ENCODE measurements at places on chromosomes 16 and 17.

- DNase-seq: no peak
These were observed 54.8 kb downstream of the PSMD12 start for GRCh38 chr17:67311575-67311974.

- DNase-seq: no peak
These were observed 722.3 kb downstream of the CDH8 start for GRCh38 chr16:61313931-61314330.

DNA sequence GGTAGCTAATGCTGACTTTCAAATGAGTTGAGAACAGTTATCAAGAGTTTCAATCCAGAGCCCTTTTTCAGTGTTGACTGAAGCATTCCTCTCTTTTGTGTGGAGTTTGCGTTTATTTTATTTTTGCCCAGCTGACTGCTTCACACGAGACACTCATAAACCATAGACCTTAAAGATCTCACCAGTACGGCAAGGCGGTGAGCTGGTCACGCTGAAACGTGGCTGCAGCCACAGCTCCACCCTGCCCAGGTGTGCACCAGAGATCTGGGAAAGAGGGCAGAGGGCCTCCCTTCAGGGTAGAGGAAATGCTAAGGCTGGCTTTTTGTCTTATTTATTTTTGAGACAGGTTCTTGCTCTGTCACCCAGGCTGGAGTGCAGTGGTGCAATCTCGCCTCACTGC is 112.2 kb downstream of the AATF start:
- DNase-seq: no peak

DNA sequence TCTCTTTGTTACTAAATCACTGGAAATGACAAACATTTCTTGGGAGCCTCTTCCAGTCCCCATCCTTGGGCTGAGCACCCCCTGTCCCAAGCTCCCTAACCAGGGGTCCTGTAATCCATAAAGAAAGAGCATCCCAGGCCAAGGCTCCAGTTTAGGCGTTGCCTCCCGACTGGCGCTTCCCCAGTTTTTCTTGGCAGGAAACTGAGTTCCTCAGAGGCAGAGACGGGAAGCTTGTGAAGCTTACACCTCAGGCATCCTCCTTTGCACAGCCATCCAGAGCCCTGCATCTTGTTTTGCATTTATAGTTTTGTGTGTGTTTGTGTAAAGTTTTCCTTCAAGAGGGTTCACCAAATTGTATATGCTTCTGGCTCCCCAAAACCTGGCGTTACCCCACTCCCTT is 7.1 kb downstream of the COPZ2 start:
- no peak for DNase-seq

DNA sequence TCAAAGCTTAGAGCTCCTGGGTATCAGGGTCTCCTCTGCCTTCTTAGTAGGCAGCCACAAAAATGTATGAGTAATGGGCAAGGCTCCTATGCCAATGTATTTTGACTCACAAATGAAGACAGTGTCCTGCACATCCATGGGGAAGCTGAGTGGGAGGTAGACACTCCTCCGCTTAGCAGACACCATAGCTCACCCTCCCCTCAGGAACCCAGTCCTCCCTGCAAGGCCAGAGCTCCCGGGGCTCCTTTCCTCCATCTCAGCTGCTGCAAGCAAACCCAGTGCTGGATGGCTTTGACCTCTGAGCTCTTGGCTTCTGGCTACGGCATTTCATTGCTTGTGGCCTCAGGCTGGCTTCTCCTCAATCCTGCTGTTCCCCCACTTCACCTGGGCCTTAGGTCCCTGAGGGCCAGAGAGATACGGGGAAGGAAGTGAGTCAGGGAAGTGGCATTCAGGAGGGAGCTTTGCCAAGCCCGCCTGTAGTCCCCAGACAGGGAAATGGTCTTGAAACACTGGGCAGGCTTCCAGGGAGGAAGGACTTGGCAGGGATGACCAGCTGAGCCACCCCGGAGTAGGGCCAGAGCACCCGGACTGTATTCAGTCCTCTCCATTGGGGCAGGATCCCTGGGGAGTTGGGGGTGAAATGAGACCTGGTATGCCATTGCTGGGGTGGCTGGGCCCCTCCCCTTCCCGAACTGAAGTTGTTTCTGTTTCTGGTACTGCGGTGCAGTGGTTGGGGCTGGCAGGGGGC is 4.5 kb downstream of the ABCC3 start:
- no peak for DNase-seq

DNA sequence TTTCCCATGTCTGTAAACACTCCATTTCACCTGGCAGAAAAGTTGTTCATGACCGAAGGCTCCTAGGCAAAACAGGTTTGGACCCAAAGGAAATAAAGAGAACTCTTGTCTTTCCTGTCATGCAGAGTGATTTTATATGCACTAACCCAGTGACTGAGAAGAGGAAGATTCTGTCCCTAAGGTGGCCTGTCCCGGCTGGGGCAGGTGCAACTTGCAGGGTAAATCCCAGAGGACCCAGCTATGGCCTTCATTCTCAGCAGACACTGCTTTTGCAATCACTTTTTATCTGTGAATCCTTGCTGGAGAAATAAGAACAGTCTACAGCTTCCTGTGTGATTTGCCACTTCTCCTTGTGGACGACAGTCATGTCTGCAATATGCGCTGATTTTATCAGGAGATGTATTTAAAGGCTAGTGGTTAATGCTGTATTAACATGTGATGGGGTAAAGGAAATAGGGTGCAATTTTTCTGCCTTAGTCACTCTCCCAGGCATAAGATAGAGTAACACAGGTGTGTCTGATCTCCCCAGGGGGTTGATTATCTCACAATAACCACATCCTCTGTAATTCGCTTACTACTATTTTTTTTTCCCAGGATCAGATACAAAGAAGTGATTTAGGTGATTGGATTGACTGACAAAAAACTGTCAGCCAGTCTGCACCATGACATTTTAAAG is 696.8 kb upstream of the SOX9 start:
- no peak for DNase-seq

DNA sequence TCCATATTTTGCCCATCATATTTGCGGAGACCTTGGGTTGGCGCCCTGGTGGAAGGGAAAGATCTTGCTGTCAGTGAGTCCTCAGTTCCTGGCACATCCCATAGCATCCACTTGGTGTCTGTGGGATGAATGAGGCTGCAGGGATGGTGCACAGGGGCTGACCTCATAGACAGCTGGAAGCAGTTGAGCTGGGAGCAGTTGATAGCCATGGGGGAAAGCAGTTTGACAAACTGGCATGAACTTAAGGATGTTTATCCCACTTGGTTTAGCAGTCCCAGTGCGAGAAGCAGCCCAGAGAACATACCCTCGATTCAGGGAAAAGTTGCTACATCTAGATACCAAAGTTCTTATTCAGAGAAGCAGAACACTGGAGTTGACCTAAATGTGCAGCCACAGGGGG is 80.7 kb downstream of the SNX29 start:
- no peak for DNase-seq

- DNase-seq: peak; percentile 22
These were observed 8.1 kb downstream of the OR2C1 start for GRCh38 chr16:3363793-3364192.

GRCh38 chr17:16954521-16954920 is 17.4 kb downstream of the TNFRSF13B start:
- no peak for DNase-seq

All from SHP77 (cell line).